ENCODE measurements at places on chromosomes 1 and 21. TPM values are rescaled to one million over a fixed set of nuclear protein-coding genes. Genes with fewer than 3 reads are reported as not detected.

Gene NTMT2
- total RNA-seq, result not detected

Gene PRR9
- not detected for total RNA-seq

Gene MATN1
- total RNA-seq, result not detected

Gene FCRL4
- not detected for total RNA-seq

Gene VCAM1
- total RNA-seq, result 25.3 TPM

Gene CCDC30
- total RNA-seq, result 2.4 TPM

Gene SRSF11
- total RNA-seq, result 215 TPM

Gene C8B
- total RNA-seq, result not detected

Gene ADAM30
- not detected for total RNA-seq

Gene LMOD1
- total RNA-seq, result 104 TPM

Gene NHLH1
- not detected for total RNA-seq

Gene GJC2
- total RNA-seq, result 0.68 TPM

Gene PSMG1
- 8.9 TPM for total RNA-seq

Gene LCE1C
- not detected for total RNA-seq

Gene TMEM240
- 1.3 TPM for total RNA-seq

Gene TCHHL1
- total RNA-seq, result not detected

Gene AHDC1
- total RNA-seq, result 2.9 TPM

Gene SEMA6C
- total RNA-seq, result 4.0 TPM

Gene TMCC2
- 0.33 TPM for total RNA-seq

Gene S100A16
- total RNA-seq, result 55.9 TPM

Gene ADCY10
- 0.49 TPM for total RNA-seq

Gene PROK1
- not detected for total RNA-seq

Gene LCE1D
- total RNA-seq, result not detected

Gene CLCNKB
- total RNA-seq, result 0.44 TPM

Gene SPRR1A
- total RNA-seq, result not detected

Gene PPP1R12B
- 102 TPM for total RNA-seq

Gene GNG4
- total RNA-seq, result not detected

Gene PLD5
- not detected for total RNA-seq

Data from subcutaneous adipose tissue (tissue), 4 donors.